ENCODE measurements at places on chromosomes 11 and 22.
A peak's percentile ranks its signal among the peaks of the same experiment; 100 is the strongest.

GRCh38 chr11:9109858-9110731, 18.7 kb upstream of the SCUBE2 start:
- DNase-seq, result no peak

- DNase-seq, result no peak
Observed at GRCh38 chr11:41044747-41045146, 414.7 kb downstream of the LRRC4C start.

- no peak for DNase-seq
Observed at GRCh38 chr11:44597358-44598012, 32.0 kb downstream of the CD82 start.

- DNase-seq, result no peak
Observed at GRCh38 chr11:46254133-46254491, 23.4 kb upstream of the CREB3L1 start.

DNA sequence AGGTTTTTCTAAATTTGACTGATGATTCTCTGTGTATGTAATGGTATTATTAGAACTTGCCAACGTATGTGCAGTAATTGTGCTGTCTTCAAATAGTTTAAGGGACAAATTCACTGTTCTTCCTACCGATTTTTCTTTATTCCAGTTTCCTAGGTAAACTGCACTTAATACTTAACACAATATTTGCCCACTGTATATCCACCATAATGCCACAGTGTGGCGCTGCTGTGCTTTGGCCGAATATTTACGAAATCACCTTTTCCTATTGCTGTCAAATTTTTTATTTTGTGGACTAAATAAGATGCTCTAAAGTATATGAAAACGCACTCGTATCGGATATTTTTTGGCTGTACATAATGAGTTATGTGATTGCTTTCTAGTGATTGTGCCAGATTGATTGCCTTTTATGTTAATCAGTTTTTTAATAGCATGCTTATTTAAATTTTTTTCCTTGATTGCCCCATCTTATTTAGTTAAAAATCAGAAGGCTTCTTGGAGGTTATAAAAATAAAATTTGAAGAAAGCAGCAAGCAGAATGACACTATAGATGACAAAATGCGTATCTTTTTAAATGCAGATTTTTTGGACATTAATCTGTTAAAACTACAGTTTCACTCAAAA, 10.5 kb downstream of the AASDHPPT start:
- peak; percentile 12 for DNase-seq

DNA sequence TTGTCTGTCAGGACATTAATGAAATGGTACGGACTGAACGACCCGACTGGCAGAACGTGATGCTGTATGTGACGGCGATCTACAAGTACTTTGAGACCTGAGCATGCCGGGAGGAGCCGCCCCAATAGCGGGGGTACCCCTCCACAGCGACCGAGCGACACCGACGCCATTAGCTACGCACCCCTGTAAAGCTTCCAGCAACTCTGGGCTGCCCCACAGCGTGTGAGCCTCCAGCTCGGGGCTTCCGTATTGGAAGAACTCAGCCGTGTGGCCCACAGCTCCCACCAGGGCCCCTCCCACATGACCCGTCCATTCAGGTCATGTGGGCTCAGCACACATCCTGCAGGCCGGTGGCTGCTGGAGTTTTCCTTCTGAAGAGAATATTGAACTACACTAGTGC, 12.9 kb upstream of the ADORA2A start:
- no peak for DNase-seq

DNA sequence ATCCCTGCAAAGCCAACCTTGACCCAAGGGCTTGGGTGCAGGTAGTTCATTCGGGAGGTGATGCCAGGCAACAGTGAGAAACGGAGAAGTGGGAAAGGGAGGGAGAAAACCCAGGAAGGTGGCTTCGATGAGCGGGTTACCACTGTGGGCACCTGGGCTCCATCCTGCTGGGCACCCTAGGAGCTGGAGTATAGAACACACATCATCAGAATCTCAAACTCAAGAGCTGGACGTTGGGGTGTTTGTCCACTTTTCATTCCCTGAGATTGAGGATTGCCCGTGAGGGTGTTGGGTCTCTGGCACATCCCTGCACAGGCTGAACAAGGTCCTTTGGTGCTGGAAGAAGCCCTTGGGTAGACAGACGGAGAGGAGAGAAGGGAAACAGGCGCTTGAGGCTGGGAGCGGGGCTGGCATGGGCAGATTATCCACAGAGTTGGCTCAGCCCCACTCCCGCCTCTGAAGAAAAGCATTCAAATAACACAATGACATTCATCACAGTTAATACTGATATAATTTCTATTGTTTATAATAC, 70.4 kb downstream of the LRRC32 start:
- DNase-seq, result no peak
